ENCODE measurements at places on chromosomes 7 and 10. TPM values are rescaled to one million over a fixed set of nuclear protein-coding genes. Genes with fewer than 3 reads are reported as not detected.
A peak's percentile ranks its signal among the peaks of the same experiment; 100 is the strongest.

GRCh38 chr10:5814110-5815107 lies 1.2 kb upstream of the GDI2 start:
- no peak for DNase-seq

GRCh38 chr7:55086413-55087201 lies 67.8 kb downstream of the EGFR start:
- no peak for DNase-seq

DNA sequence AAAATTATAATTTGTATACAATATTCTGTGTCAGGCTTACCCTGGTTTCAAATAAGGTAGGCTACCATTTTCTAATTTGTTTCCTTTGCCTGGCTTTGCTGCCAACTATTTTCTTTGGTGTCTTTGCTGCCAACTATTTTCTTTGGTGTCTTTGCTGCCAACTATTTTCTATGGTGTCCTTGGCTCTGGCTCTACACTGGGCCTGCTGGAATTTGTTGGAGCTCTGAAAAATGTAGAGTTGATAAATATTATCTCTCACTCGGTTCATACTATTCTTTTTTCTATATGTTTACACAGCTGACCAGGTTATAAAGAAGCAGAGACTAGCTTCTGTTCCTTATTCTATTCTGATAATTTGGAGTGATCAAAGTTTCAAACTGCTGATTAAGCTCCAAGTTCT lies 768.0 kb upstream of the PHF14 start:
- no peak for DNase-seq

- DNase-seq, result no peak
Measured at GRCh38 chr7:28055161-28055544, 125.4 kb downstream of the JAZF1 start.

GRCh38 chr7:45594745-45595535 lies 20.8 kb downstream of the ADCY1 start:
- DNase-seq, result peak; percentile 24

DNA sequence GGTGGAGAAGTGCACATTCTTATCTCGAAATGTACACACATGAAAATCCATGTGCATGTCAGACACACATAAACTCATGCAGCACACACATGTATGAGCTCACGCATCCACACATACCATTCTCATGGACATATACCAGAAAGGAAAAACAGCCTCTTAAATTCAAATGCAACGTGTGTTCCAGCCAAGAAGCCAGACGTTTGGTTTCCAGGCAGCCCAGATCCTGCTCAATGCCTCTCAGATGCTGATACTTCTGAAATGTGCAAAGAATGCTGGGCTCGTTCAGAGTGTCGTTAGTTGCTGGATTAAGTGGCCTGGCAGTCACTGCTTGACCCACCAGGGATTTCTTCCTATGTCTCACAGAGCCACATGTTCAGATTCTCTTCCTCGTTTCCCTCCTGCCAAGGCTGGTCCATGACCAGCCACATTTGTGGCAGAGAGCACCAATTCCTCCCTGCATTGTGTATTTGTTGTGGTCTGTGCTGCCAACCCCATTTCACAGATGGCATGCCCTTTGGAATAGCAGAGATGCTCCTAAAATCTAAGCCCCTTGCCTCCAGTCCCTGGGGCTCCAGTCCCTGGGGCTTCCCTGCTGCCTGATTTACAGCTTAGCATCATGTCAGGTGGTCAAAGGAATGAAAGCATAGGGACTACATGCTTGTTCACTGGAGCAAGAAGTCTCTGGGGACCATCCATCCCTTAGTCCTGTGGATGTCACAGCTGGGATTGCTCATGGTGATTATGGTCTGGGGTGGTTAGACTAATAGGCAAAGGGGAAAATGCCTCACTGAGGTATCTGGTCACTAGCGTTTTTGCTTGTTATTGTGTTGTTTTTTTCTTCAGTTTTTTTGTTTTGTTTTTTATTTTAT lies 426.6 kb downstream of the PLXNA4 start:
- no peak for DNase-seq

- DNase-seq, result no peak
Measured at GRCh38 chr10:16458166-16458955, 21.6 kb downstream of the PTER start.

- DNase-seq, result no peak
Measured at GRCh38 chr10:89637113-89637512, 7.9 kb downstream of the PANK1 start.

DNA sequence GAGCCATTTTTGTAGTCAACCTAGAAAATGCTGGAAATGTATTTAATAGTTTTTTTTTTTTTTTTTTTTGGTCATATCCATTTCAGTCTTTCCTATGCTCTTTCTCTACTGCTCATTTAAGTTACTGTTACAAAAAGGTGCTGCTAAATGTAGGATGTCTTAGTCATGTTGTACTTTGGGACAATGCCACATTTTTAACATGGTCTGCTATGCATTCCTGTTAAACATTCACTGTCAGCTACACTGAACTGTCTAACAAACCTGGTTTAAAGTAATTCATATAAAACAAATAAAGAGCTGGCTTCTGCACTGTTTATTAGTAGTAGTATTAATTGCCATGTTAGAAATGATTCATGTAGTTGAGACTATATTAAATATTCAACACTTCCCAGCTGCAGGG lies 108.6 kb downstream of the NSUN6 start:
- DNase-seq, result no peak

- no peak for DNase-seq
Measured at GRCh38 chr10:129922598-129923123, 41.4 kb downstream of the EBF3 start.

- DNase-seq, result no peak
Measured at GRCh38 chr10:126663880-126664279, 6.6 kb downstream of the C10orf90 start.

DNA sequence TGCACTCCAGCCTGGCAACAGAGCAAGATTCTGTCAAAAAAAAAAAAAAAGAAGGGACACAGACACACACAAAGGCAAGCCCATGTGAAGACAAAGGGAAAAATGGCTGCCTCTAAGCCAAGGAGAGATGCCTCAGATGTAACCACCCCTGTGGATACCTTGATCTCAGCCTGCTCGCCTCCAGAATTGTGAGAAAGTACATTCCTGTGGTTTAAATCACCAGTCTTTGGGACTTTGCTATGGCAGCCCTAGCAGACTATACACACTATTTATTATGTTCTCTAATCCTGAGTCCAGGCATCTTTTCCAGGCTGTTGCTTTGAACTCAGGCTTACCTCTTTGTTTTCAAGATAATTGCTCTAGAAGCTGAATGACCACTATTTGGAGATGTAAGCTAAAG lies 494.3 kb downstream of the GALNT17 start:
- no peak for DNase-seq

DNA sequence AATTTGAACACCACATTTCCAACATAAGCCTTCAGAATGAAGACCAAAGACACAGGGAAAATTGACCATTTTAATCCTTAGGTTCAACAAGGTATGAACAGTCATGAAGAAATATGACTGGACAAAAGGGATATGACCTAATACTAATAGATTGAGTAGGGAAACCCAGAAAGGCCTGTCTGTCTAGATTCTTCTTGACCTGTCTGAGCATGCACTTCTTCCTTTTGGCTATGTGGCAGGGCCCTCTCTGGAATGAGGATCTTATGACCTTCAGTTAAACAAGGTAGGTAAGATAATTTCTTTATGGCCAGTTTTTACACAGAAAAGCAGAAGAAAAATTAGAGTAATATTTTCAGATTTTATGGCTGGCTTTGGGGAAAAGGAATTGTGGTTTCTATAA lies 3.0 kb upstream of the PHYHIPL start:
- no peak for DNase-seq

- no peak for DNase-seq
Measured at GRCh38 chr7:97307521-97308108, 190.1 kb downstream of the SDHAF3 start.

GRCh38 chr10:49632406-49633317 lies 18.8 kb downstream of the CHAT start:
- no peak for DNase-seq

DNA sequence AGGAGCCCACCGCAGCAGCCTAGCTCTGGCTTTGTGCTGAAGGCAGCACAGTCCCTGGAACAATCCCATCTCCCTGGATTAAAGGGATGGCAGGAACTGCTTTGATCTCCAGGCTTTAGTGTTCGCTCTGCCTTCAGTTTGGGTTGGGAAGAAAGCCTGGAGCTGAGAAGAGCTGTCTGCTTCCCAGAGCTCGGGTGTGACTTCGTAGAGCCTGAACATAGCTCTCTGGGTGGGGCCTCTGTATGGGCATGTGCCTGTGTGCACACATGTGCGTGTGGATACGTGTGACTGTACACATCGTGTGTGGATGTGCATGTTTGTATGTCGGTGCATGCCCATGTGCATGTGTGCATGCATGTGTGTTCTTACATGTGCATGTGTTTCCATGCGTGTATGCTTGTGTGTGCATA lies 8.7 kb downstream of the ADCY1 start:
- peak; percentile 78 for DNase-seq

GRCh38 chr7:3861386-3861785 lies 560.3 kb downstream of the SDK1 start:
- DNase-seq, result no peak

SFRP5 gene
- total RNA-seq, result 1.9 TPM

GDI2 gene
- 590 TPM for total RNA-seq

YAE1 gene
- total RNA-seq, result 16.1 TPM

NMT2 gene
- 12.3 TPM for total RNA-seq

ANKRD22 gene
- total RNA-seq, result not detected

TBXAS1 gene
- total RNA-seq, result 0.76 TPM

PTF1A gene
- total RNA-seq, result 0.48 TPM

TMEM196 gene
- total RNA-seq, result 0.21 TPM

MSS51 gene
- total RNA-seq, result 2.2 TPM

SPDYE11 gene
- total RNA-seq, result not detected

ELMO1 gene
- 8.7 TPM for total RNA-seq

All from H7 (cell line).